ENCODE measurements at places on chromosomes 1 and 21.

GRCh38 chr1:110554871-110555801 is 36.2 kb upstream of the KCNA10 start:
- DNase-seq, result no peak

- no peak for DNase-seq
Observed at GRCh38 chr1:46041551-46041950, 90.9 kb downstream of the PIK3R3 start.

DNA sequence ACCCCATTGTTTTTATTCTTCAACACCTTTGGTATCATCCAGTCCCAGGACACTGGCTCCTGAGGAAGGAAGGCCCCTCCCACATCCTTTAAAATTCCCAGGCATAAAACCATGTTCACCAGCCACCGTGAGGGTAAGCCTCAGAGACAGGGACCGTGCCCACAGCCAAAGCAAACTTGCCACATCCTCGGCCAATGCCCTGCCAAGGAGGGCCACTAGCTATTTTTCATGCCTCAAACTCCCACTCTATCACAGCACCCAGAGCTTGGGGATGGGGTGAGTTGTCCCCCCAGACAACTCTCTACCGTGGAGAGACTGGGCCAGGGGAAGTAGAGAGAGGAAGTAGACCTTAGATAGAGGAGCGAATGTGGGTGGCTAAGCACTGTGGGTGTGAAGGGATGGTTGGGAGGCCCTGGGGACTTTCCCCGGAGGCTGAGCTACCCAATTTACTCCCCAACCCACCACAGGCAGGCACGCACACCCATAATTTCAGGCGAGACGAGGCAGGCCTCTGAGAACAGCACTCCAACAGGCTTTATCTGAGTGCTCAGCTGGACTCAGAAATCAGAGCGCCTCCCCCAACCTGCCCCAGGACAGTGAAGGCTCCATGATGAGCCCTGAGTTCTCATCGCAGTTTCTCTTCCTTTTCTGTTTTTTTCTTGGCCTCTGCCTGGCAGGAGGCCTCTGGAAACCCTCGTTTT is 15.9 kb upstream of the BTG2 start:
- DNase-seq, result no peak

GRCh38 chr1:24805534-24806301 is 60.5 kb downstream of the CLIC4 start:
- DNase-seq, result no peak

GRCh38 chr1:90308421-90308820 is 313.5 kb downstream of the ZNF326 start:
- no peak for DNase-seq
